Stimulated activated CD8-positive, alpha-beta memory T cell treated with anti-CD3 and anti-CD28 coated beads, Interleukin-4, amount 100 ng/mL, for 1 hour (primary cell): ENCODE measurements at places on chromosomes 7 and 10.

DNA sequence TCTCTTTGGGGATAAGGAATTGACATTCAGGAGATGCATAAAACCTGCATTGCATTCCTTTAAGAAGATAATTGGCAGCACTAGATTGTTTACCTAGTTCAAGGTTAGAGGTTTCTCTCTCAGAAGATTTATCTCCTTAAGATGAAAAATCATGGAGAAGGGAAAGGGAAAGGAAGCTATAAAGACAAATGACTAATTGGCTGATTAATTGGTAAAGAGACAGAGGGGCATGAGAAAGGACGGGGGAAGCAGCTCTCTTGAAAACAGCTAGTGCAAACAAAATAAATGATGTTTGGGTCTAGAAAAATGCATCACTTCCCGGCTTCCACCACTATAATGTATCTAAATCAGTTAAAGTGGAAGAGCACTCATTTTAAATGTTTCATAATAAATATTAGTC lies 941.2 kb downstream of the XPNPEP1 start:
- no peak for DNase-seq

GRCh38 chr7:56256108-56256507 lies 139.9 kb upstream of the NUPR2 start:
- DNase-seq: no peak

GRCh38 chr10:11603741-11604140 lies 7.7 kb downstream of the USP6NL start:
- DNase-seq: no peak

- no peak for DNase-seq
Observed at GRCh38 chr7:75712517-75713361, 26.0 kb downstream of the HIP1 start.

GRCh38 chr10:22620140-22620857 lies 94.1 kb downstream of the PIP4K2A start:
- no peak for DNase-seq

GRCh38 chr10:77241350-77241725 lies 396.3 kb downstream of the KCNMA1 start:
- DNase-seq: no peak

DNA sequence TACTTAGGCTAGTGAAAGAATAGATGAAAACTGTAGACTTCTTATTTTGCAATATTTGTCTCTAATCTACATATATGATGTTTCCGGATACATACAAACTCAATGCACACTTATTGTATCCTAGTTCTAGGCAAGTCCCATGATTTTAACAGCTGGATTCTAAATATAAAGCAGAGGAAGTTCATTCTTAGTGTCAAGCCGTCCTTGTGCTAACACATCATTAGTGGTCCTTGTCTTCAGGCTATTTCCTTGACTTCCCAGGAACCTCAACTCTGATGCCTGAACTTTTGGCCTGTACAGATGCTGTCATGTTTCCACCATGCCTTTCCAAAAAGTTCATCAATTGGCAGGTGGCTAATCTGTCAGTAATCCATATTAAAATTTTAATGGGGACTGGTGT lies 301.9 kb upstream of the DGKB start:
- no peak for DNase-seq

- no peak for DNase-seq
Observed at GRCh38 chr7:46542076-46542475, 621.0 kb upstream of the IGFBP3 start.

DNA sequence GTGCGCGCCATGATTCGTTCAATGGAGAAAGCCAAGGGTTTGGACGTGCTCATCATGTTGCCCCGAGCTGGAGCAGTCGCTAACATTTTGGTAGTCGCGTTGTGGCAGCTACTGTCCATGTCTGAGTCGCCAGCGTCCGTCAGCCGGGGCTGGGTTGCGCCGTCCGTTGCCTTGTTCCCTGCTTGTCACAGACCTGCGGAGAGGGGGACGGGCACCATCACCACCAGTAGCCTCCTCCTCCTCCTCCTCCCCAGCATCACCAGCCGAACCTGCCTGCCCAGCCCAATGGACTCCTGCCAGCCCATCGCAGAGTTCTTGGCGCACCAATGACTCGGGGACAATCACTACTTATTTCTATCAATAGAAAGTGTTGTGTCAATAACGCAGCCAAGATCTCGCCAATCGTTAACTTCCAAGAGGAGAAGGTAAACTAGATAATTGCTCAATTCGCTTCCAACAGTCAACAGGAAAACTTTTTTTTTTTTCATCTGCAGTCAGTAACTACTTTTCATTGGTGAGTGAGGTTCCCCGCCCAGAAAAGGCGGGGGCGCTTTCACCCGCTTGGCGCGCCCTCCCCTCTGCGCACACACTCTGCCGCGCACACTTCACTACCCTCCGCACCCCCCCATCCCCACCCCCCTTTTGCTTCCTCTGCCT lies at the start of gene FEZF1:
Gene FEZF1 (minus strand): TSS at position 432 of the 657 bp plus-strand sequence. CDS start 313 bp downstream, at position 119.
- DNase-seq: no peak

DNA sequence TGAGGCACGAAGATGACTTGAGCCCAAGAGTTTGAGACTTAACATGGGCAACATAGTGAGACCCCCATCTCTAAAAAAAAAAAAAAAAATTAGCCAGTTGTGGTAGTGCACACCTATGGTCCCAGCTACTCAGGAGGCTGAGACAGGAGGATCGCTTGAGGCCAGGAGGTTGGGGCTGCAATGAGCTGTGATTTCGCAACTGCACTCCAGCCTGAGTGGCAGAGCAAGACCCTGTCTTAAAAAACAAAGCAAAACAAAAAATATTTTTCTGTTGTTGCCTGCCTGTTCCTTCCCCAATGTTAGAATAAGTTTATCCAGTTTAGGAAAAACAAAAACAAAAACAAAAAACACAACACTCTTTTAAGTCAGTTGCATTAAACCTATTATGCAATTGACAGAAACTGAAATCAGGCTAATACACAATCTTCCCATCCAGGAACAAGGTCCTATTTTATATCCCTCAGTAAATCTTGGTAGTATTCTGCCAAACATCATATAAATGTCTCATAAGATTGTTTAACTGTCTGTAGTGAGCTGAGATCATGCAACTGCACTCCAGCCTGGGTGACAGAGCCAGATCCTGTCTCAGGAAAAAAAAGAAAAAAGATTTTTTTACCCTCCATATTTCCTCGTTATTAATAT lies 4.9 kb downstream of the PILRA start:
- DNase-seq: no peak

GRCh38 chr7:43625453-43625852 lies 42.5 kb downstream of the STK17A start:
- peak; percentile 36 for DNase-seq

DNA sequence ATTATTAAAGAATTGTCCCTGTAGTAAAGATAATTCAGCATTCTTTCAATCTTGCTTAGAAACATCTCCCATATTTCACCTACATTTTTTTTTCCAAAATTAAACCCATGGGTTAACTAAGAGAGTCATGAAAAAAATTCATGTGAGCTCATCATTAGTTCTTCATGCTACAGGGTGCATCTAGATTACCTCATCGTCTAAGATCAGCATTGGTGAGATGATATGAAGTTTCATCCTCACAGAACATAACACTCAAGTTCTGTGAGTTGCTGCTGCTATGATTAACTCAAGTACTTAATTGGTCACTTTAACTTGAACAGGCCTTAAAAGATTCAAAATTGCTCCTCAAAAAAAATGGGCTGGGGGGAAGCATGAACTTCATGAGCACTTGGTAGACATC lies 50.0 kb downstream of the RAB11FIP2 start:
- no peak for DNase-seq

DNA sequence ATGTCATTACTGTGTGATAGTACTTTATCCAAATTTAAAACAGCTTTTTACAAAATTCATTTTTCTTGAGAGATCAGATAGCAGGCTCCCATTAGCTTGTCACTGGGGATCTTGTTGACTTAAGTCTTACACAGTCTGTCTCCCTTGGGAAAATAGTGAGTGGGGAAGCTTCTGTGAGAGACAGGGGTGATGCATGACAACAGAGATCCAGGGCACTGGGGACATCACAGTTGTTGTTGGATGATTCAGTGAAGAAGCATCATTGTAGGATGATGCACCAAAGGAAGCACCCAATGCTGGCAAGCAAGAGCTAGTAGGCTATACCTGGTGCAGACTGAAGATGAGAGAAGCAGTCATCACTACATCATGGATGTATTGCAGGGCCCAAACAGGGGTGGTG lies 284.7 kb downstream of the HDAC9 start:
- DNase-seq: no peak

DNA sequence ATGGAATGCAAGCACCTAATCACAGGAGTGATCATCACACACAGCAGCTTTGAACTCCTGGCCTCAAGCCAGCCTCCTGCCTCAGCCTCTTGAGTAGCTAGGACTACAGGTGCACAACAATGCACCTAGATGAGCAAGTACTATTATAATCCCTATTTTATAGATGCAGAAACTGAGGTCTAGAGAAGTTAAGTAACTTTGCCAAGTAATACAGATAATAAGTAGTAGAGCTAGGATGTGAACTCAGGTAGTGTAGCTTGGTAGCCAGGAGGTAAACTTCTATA lies 33.7 kb downstream of the DNAJC12 start:
- DNase-seq: no peak

GRCh38 chr7:111903797-111904196 lies 302.4 kb downstream of the DOCK4 start:
- no peak for DNase-seq

- DNase-seq: no peak
Observed at GRCh38 chr7:85074016-85074415, 112.8 kb downstream of the SEMA3D start.

DNA sequence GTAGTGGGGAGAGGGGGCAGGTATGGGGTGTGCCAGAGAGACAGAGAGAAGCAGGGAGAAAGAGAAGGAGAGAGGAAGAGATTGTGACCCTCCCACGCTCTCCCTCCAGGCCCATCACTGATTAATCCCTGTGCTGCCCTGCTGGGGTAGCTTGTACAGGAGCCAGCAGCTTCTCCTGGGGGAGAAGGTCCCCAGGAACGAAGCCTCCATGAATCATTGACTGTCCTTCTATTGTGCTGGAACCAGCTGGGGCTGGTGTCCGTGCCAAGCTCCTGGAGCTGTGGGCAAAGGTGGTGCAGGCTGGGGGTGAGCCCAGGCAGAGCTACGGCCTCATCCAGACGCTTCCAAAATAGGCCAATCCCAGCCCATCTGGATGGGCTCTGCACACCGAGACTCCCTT lies 20.9 kb downstream of the AQP1 start:
- no peak for DNase-seq

GRCh38 chr7:149292462-149292823 lies 30.4 kb downstream of the ZNF783 start:
- no peak for DNase-seq

DNA sequence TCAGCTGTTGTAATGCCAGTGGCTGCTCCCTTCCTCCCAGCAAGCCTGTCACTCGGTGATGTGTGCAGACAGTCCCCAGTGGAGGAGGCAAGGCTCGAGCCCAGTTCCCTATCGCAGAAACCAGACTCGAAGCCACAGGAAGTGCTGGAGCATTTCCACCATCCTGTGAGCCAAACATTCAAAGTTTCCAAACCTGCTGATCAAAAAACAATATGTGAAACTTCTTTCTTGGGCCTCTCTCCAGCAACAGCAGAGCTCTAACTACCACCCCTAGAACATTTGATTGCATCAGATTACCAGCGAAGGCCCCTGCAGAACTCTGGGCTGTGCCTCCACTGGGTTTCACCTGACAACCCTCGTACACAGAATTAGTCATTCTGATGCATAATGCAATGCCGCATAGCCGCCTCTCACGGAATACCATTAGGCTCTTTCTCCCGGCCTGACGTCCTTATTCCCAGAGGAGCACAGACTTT lies 94.0 kb downstream of the ELMO1 start:
- DNase-seq: no peak

DNA sequence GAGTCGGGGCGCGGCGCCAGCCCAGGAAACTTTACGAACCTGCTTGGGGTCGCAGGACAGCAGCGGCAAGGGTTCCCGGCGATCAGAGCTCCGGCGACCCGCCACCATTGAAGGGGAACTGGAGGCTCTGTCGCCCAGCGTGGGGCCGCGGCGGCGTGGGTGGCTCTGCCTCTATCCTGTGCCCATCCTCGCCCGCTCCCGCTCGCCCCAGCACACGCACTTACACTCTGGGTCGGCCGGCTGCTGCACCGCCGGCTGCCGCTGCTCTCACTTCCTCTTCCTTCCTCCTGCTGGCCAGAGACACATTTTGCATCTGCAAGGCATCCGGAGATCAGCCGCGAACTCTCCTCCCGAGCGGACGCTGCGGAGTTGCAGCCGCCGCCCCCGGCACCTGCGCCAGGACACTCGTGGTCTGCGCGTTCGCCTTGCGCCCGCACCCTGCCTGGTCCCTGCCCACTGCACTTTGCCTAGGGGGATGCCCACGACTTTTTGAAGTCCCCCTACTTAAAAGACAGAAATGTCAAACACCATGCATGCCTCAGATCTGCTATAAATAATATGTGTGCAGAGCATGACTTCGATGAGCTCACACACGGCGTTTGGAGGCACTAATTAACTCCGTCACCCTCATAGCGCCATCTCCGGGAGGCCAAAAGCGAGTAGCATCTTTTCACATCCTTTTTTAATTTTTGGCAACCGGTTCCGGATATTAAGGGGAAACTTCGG lies at the start of gene ELMO1:
Gene ELMO1 (minus strand): TSS at position 229 of the 726 bp plus-strand sequence. CDS start 106,174 bp downstream, outside the sequence.
- no peak for DNase-seq

- DNase-seq: no peak
Observed at GRCh38 chr10:75660823-75661222, 229.4 kb downstream of the LRMDA start.

DNA sequence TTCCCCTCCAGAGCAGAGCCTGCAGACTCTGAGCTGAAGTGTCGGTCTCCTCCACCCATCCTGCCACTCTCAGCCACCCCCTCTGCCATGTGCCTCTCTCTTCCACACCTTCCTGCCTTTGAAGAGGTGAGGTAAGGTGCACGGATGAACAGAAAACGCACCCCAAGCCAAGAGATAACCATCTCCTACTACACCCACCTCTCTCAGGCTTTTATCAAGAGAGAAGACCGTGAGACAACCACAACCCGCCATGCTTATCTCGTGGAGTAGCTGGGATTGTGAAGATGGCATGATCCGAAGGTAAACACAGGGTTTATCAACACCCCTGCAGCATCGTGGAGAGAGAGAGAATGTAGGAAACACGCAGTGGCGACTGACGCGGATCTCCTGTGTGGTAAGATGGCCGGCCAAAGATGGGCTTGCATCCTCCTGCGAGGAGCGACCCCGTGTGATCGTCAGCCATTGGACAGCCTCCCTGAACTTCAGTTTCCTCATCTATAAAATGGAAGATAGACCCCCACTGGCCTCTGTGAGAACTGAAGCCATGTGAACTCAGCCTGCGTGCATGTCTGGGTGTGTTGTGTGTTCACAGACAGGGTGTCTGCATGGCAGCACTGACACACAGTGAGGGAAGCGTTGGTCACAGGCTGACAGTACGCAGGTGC lies 219.0 kb downstream of the DIP2C start:
- DNase-seq: peak; percentile 15

GRCh38 chr7:43139137-43139536 lies 26.7 kb downstream of the HECW1 start:
- DNase-seq: no peak

- DNase-seq: no peak
Observed at GRCh38 chr7:20214921-20215669, 2.1 kb downstream of the MACC1 start.

GRCh38 chr7:130831817-130832481 lies 97.9 kb upstream of the KLF14 start:
- no peak for DNase-seq

- peak; percentile 47 for DNase-seq
Observed at GRCh38 chr7:128459394-128459878, 3.8 kb downstream of the HILPDA start.

- no peak for DNase-seq
Observed at GRCh38 chr7:65992526-65992925, 10.5 kb upstream of the GUSB start.
